HTR-8/SVneo (cell line): ENCODE measurements at places on chromosomes 4 and X.
A peak's percentile ranks its signal among the peaks of the same experiment; 100 is the strongest.

DNA sequence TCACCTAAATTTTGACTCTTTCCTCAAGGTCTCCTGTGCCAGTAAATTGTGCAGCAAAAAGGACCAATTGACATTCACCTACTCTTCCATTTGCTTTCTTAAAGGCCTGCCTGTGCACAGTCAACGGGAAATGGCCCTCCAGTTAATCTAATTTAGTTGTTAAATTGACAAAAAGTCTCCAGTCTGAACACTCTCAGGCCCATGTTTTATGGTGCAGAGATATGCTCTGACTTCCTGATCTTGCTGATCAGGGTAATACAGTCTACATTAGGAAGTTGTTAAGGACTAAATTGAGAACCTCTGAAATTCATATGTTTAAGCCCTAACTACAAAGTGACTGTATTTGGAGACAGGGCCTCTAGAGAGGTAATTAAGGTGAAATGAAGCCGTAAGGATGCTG is 133.6 kb upstream of the IL15 start:
- no peak for DNase-seq

DNA sequence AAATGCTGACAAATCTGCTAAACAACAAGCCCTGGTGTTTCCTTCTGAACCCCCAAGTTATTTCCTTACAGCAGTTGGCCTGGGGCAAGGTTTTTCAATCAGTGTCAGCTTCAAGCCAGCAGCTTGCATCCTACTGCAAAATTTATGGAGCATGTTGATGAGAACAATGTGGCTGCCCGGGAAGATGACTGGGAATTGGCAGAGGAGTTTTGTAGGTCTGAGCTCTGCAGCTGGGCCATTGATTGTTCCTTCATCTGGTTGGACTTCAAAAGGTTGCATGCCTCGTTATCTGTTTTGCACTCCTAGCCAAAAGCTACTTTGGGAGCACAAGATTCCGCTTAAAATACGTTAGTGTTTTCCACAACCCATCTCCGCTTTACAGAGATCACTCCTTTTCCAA is 1030.3 kb upstream of the LCORL start:
- no peak for DNase-seq

- DNase-seq = no peak
Observed at GRCh38 chr4:20682853-20683252, 17.4 kb upstream of the PACRGL start.

DNA sequence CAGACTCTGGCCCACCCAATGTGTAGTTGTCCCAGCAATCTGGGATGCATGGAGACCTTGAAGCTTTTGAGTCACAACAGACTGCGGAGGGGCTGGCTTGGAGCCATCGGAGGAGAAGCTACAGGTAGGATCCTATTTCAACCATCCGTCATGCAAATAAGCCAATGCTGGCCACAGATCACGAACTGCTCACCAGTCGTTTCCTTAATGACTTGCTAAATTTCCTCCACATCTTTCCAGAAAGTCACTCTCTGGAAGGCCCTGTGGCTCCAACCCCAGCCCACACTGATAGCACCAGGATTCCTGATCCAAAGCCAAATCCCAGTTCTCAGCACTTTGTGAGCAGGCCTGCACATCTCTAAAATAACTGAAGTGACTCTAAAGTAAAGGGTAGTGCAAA is 321.3 kb downstream of the RAB28 start:
- DNase-seq = no peak

DNA sequence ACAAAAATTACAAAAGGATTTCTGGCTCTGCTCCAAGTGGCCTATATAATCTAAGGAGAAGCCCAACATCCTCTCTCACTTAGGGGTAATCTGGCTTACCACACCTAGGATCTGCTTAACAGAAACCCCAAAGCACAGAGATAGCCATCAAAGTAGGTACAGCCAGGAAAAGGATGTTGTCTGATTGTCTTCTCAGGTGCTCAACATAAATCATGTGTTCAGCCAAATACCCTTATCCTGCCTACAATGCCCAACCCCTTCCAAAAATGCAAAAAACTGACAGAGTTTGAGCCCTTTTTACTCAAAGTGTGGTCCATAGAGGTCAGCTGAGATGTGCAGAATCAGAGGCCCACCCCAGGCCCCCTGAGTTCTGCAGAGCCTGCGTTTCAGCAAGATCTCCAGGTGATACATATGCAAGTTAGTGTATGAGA is 53.9 kb downstream of the PPM1K start:
- no peak for DNase-seq

DNA sequence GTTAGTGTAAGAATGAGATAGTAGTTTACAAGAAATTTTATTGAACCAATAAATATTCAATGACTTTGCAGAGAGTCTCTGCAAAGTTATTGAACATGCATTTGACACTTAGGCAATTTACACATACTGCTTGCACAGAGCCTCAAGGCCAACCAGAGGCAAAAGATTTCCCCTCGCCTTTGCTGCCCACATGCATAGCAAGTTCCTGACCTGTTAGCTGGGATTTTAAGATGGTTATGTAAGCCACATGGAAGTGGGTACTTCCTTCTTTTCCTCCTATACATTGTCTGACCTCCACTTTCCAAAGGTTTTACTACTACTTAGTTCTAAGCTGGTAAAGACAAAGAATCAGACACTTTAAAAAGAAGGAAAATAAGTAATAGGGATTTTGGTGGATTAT is 430.1 kb upstream of the FRG1 start:
- DNase-seq = no peak

- DNase-seq = no peak
Observed at GRCh38 chrX:50799531-50799961, 14.4 kb downstream of the SHROOM4 start.

GRCh38 chr4:23871426-23871825 is 18.4 kb downstream of the PPARGC1A start:
- no peak for DNase-seq

DNA sequence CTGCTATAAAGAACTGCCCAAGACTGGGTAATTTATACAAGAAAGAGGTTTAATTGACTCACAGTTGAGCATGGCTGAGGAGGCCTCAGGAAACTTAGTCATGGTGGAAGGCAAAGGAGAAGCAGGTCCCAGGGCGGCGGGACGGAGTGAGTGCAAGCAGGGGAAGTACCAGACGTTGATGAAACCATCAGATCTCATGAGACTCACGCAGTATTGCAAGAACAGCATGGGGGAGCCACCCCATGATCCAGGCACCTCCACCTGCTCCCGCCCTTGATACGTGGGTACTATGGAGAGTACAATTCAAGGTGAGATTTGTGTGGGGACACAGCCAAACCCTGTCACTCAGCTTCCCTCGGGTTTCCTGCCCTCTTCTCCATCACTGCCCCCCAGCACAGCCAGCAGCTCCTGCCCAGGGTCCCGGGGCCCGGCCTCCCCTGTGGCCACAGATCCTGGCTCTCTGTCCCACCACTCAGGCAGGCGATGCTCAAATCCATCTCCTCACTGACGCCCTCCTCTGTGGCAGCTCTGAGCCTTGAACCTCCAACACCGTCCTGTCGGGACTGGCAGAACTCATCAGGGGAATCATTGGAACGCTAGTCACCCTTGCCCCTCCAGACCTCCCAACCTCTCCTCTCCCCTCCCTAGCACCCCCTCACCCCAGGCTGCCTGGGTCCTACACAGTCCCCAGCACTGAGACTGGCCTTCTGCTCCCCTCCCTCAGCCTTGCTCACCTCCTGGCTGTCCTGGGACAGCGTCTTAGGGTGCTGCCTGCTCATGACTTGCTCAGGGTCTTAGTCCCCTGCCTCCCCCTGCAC is 37.6 kb downstream of the FGFRL1 start:
- DNase-seq = no peak

DNA sequence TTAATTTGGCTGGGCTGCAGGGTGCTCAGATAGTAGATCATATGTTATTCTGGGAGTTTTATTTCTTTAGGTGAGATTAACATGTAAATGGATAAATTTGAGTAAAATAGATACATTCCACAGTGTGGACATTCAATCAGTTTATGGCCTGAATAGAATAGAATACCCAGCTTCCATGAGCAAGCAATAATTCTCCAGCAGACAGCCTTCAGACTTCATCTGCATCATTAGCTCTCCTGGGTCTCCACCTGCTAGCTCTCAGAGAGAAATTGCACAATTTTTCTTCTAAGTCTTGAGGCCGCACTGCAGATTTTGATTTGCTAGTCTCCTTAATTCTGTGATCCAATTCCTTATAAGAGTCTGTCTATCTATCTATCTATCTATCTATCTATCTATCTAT is 420.3 kb upstream of the BOD1L1 start:
- no peak for DNase-seq

GRCh38 chr4:41472081-41472480 is 65.9 kb upstream of the LIMCH1 start:
- no peak for DNase-seq

DNA sequence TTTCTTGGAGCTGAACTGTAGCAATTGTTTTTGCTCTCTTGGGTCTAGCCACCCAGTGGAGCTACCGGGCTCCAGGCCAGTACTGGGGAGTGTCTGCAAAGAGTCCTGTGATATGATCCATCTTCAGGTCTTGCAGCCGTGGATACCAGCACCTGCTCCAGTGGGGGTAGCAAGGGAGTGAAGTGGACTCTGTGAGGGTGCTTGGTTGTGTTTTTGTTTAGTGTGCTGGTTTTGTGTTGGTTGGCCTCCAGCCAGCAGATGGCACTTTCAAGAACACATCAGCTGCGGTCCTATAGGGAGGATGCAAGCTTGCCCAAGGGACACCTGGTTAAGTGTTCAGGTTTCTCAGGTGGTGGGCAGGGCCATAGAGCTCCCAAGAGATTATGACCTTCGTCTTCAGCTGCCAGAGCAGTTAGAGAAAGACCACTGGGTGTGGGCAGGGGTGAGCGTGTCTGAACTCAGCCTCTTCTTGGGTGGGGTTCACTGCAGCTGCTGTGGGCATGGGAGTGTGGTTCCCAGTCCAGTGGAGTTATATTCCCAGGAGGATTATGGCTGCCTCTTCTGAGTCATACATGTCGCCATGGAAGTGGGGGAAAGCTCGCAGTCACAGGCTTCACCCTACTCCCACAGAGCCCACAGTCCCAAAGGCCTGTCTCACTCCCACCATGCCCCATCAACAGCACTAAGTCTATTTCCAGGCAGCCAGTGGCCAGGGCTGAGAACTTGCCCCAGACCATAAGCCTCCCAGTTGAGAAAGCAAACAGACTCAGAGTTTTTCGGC is 811.6 kb downstream of the GLUD2 start:
- no peak for DNase-seq

DNA sequence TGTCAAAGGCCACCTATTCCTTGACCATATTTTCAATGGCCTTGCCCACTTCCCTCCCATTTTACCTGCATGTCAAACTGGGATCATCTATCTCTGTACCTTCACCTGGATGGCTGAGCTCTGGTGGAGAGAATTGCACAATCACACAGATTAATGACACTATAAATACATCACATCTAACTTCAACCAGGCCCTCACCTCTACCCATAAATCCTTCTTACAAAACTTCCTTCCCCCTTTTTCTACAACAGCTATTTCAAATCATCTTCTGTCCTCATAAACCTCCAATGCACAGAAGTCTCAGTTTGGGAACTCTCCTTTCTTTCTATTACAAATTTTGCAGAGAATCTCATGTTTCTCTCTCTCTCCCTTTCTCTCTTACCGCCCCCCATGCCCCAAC is 9.2 kb downstream of the PALLD start:
- DNase-seq = no peak

- no peak for DNase-seq
Observed at GRCh38 chrX:115013705-115014104, 3.7 kb downstream of the IL13RA2 start.

DNA sequence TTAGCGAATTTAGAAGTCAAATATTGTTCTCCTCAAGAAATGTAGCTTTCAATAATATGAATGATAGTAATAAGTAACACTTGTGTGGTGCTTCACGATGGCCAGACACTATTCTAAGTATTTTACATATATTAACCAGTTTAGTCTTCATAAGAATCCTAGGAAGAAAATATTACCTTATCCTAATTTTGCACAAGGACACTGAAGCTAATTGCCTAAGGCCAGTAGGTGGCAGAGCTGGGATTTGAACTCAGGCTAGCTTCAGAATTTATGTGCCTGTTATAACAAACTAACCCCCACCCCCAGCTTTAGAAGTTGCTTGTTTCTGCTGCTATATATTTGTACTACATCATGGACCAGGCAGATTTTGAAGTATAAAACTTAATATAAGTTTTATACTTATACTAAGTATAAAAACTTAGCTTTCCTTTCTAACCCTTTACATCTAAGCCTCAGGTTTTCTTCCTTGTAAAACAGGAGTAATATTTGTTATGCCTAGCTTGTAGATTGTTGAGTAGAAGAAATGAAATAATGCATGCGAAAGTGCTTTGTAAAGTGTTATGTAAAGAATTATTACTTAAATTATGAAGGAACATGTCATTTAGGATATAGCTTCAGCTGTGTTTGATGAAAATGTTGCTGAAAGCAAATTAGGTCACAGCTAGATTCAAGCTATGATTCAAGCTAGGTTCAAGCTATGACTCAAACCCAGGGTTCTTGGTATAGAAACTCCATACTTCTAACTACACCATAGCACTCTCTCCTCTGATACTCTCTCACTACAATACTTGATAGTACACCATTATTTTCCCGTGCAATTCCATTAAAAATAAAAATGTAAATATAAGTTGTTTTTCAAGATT is 4.2 kb upstream of the CDS1 start:
- no peak for DNase-seq

- DNase-seq = peak; percentile 41
Observed at GRCh38 chrX:40933706-40934425, 151.4 kb upstream of the USP9X start.
